ENCODE measurements at places on chromosomes 16 and 17.

- no peak for DNase-seq
Measured at GRCh38 chr16:86510465-86511261, at the start of gene FOXF1. Gene FOXF1, plus strand, starts transcription at chr16:86510527. Its CDS starts 43 bp downstream, at chr16:86510570.

- no peak for DNase-seq
Measured at GRCh38 chr17:18161207-18162145, 22.2 kb upstream of the ALKBH5 start.

GRCh38 chr17:44146375-44147346, 4.9 kb downstream of the HROB start:
- no peak for DNase-seq

DNA sequence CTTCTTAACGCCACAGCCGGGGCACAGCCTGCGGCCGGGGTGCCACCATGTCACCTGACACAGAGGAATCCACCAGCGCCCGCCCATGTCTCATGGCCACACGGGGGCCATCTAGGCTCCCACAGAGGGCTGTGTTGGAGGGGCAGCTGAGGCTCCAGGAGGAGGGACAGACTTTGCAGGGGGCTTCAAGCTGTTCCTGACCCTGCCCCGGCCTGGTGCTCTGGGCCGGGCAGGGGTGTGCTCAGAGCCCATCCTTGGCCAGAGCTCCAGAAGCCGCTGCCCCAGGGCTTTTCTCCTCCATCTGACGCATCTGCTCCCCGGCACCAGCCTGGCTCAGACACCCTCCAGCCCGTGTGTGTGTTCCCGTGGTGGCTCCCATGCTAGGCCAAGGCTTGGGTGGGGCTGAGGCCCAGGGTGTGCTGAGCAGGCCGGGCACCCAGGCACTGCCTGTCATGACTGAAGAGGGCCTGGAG, 7.8 kb upstream of the SLC38A10 start:
- no peak for DNase-seq

GRCh38 chr17:46943218-46943500, 20.2 kb downstream of the GOSR2 start:
- no peak for DNase-seq

DNA sequence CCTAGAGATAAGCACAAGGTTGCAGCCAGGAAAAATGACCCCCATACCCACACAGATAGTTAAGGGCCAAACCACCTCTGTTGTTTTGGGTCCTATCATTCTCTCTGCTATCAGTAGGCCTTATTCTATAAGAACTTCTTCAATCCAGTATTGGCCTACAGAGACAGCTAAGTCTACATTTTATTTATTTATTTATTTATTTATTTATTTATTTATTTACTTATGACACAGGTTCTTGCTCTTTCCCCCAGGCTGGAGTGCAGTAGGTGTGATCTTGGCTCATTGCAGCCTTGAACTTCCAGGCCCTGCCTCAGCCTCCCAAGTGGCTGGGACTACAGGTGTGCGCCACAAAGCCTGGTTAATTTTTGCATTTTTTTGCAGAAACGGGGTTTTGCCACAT, 7.5 kb upstream of the MAPT start:
- no peak for DNase-seq

- peak; percentile 64 for DNase-seq
Measured at GRCh38 chr17:41666237-41666641, 22.4 kb upstream of the EIF1 start.

DNA sequence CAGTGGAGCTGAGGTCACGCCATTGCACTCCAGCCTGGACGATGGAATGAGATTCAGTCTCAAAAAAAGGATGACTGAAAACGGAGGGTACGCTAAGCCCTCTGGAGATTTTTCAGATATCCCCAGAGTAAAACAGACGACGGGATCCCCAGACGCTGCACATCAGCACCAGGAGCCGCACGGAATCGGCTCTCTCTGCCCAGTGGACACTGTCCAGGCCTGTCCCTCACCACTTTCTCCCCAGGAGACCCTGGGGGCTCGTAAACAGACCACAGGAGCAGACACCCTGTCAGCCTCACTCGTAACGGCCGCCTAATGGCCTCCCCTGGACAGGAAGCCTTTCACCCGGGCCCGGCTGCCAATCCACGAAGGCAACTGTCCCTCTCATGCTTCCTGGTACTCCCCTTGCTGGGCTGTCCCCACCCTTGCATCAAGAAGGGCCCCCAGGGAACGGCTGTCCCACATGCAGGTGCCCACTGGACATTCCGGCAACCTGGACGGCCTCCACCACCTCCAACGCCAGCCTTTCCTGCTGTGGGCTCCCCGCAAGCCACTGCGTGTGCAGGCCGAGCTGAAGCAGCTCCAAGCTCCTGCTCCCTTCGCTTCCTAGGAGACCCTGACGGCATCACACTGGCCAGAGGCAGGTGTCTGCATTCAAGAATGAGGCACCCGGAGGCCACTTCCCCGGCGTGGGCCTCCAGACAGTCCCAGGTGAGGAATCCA, 74.3 kb downstream of the TIMM22 start:
- DNase-seq: no peak

DNA sequence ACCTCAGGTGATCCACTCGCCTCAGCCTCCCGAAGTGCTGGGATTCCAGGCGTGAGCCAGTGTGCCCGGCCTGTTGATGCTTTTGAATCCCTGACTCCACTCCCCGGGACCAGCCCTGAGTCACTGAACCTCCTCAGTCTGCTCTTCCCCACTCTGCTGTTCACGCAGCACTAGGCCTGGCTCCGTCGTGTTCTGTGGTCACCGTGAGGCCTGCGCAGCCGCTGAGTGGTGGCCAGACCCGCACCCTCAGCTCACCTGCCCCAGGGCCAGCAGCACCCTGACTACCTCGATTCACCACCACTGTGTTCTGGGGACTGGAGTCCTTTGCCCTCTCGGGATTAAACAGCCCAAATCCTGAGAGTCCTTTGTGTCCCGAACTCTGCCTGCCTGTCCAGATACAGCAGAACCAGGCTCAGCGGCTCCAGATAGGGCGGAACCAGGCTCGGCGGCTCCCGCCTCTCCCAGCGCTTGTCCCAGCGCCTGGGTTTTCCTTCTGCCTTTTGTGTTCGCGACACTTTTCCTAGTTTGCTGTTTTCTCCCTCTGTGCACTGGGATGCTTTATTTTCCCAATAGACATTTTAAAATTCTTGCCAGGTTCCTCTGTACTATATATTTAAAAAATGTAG, 58.6 kb upstream of the ENDOV start:
- no peak for DNase-seq

DNA sequence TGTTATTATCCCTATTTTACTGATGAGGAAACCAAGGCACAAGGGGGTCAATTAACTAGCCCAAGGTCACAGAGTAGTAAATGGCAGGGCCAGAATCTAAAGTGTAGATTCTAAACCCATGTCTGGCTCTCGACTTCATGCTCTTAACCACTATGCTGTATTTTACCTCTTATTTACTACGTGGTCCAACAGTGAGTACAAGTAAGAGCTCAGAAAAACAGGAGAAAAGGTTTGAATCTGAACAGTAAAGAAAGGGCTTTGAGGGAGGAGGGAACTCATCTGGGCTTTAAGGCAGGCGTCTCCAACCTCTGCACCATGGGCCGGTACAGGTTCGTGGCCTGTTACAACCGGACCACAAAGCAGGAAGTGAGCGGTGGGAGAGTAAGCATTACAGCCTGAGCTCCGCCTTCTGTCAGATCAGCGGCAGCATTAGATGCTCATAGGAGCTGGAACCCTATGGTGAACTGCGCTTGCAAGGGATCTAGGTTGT, 62.9 kb downstream of the SMURF2 start:
- no peak for DNase-seq

- no peak for DNase-seq
Measured at GRCh38 chr16:61500851-61501250, 535.4 kb downstream of the CDH8 start.

GRCh38 chr17:78998311-78999055, 11.1 kb downstream of the CANT1 start:
- DNase-seq: no peak

GRCh38 chr17:13885550-13885949, 183.8 kb upstream of the COX10 start:
- no peak for DNase-seq

DNA sequence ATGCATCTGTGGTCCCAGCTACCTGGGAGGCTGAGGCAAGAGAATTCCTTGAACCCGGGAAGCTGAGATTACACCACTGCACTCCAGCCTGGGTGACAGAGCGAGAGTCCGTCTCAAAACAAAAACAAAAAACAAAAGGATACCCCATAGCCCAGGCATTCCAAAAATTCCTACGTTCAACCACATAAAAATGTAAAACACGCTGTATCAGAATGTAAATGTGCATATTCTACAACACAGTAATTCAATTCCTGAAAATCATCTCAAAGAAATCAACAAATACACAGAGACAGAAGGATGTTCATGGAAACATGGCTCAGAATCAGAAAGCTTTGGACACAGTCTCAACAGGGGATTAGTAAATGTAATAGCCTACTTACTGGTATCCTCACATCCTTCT, 33.0 kb downstream of the COG7 start:
- DNase-seq: no peak

DNA sequence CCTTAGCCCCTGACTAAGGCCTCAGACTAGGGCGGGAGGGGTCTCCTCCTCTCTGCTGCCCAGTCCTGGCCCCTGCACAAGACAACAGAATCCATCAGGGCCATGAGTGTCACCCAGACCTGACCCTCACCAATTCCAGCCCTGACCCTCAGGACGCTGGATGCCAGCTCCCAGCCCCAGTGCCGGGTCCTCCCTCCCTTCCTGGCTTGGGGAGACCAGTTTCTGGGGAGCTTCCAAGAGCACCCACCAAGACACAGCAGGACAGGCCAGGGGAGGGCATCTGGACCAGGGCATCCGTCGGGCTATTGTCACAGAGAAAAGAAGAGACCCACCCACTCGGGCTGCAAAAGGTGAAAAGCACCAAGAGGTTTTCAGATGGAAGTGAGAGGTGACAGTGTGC, 12.7 kb downstream of the CES3 start:
- no peak for DNase-seq

GRCh38 chr17:61757168-61757567, 106.2 kb downstream of the BRIP1 start:
- no peak for DNase-seq

DNA sequence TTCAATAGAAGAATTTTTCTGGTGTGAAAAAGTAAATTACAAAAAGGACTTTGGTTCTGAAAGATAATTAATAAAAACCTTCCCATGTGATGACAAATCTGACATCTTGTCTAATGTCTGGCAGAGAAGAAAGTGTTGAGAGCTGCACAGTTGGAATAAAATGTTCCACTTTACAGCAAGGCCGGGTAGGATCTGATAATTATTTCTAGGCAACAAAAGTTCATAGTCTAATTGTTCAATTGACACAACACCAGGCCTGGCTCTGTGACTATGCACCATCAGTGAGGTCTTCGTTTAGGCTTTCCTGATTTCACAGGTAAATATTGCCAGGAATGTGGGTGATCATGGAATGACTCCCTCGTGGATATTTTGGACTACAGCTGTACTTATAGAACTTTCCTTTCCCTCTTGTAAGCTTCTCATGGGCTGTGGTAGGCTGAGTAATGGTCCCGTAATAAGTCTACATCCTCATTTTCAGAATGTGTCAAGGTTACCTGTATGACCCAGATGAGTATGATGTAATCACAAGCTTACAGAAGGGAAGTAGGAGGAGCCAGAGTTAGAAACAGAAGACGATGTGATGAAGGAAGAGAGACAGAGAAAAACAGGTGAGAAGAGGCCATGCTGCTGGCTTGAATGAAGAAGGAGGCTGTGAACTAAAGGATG, 217.0 kb downstream of the CDH13 start:
- DNase-seq: no peak

- DNase-seq: no peak
Measured at GRCh38 chr16:82684256-82684655, 57.5 kb downstream of the CDH13 start.

GRCh38 chr16:68902969-68903345, 59.6 kb downstream of the TANGO6 start:
- no peak for DNase-seq

DNA sequence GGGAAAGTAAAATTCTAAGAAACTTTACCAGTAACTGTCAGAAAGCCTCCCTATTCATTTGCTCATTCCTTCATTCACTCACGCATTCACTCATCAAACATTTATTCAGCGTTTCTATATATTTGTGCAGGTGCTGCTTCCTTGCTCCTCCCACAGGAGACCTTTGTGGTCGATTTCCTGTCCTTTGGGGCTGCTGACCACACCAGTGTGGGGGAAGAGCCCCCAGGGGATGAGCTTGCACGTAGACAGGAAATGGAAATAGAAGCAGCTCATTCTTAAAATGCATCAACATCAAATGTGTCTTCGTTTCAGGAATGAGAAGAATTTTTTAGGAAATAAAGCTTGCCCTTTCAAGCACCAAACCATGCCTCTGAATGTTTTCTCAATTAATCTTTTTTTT, 9.6 kb downstream of the PIK3R6 start:
- DNase-seq: peak; percentile 93

DNA sequence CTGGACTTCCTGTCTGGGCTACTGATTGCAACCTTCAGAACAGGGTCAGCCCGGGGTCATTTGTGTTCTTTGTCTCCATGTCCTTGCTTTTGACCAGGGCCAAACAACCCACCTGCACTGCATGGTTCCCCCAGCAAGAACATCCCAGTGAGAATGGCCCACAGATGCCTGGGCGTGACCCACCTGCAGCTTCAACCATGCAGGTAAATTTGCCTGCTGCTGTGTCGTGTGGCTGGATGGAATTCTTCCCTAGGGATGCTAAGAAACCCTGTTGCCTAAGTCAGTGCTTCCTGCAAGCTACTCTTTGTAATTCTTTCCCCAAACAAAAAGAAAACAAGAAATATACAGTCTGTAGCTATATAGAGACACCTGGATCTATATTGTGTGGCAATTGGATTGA, 12.5 kb downstream of the CDH13 start:
- DNase-seq: no peak

DNA sequence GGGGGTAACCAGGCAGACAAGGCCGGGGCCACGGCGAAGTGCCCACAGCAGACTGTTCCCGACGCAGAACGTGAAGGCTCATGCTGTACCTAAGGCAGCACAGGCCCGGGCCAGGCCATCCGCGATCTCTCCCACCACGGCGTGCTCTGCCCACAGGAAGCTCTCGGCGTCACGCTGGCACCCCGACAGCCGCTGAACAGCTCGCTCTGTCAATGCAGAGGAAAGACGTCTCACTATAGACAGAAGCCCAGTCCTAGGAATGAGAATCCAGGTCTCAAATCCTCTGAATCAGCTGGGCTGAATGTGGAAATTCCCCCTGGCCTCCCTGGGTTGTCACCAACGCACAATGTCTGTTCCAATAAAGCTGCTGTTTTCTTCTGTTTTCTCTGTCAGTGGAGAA, 21.4 kb downstream of the SERPINF1 start:
- no peak for DNase-seq

DNA sequence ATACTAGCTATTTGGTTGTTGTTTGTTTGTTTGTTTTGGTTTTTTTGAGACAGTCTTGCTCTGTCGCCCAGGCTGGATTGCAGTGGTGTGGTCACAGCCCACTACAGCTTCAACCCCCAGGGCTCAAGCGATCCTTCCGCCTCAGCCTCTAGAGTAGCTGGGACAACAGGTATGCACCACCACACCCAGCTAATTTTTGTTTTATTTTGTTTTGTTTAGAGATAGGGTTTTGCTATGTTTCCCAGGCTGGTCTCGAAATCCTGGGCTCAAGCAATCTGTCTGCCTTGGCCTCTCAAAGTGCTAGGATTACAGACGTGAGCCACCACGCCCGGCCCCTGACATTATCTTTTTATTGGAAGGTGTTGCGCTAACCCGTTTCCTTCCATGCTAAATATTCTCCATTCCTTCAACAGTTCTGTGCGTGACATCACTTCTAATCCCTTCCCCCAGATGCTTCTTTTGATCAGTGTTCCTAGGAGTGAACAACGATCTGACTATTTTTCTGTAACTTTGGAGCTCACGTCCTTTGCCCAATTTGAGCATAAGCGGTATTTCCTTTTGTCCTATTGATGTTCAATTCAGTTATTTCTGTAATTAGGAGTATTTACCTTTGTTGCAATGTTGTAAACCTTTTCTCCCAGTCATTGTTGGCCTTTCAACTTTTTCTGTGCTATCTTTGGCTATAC, 30.2 kb upstream of the EMP2 start:
- DNase-seq: no peak
